ENCODE measurements at places on chromosomes 5 and 9. TPM values are rescaled to one million over a fixed set of nuclear protein-coding genes. Genes with fewer than 3 reads are reported as not detected.

- DNase-seq: no peak
Measured at GRCh38 chr9:106682420-106682819, 180.5 kb upstream of the ZNF462 start.

Gene GFRA3
- 3.2 TPM for polyA plus RNA-seq

- DNase-seq: no peak
Measured at GRCh38 chr5:54995168-54995567, 9.8 kb upstream of the ESM1 start.

GRCh38 chr5:55030220-55030619, 6.2 kb downstream of the GZMK start:
- no peak for DNase-seq

Gene SLF1
- polyA plus RNA-seq: 20.1 TPM
